ENCODE measurements at places on chromosomes 5 and 9. TPM values are rescaled to one million over a fixed set of nuclear protein-coding genes. Genes with fewer than 3 reads are reported as not detected.
A peak's percentile ranks its signal among the peaks of the same experiment; 100 is the strongest.

DNA sequence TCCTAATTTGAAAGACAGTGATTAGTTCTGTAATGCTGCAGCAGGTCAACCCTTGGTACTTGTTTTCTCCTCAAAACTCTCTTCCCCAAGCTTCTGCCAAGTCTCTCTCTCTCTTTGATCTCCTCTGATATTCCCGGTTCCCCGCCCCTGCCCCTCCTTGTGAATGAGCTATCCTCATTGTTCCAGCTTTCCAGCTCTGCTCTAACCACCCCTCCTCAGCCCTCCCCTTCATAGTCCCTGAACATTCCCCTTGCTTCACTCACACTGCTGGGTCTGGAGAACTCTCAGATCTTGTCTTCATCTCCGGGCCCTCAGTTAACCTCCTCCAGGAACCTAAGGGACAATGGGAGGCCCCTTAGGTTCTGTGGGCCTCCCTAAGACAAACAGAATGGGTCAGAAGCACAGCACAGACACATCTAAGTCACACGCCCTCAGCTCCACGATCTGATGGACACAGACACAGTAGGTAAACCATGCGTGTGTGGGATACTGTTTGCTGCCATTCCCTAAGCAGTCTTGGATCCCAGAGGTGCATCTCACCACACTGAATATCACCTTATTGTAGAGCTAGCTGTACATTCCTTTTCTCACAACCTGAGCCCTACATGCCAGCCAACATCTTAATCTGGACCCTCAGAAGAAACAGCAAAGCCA lies 17.4 kb upstream of the LARP1 start:
- no peak for DNase-seq

- no peak for DNase-seq
Measured at GRCh38 chr9:130579738-130580463, 524 bp downstream of the FUBP3 start.

DNA sequence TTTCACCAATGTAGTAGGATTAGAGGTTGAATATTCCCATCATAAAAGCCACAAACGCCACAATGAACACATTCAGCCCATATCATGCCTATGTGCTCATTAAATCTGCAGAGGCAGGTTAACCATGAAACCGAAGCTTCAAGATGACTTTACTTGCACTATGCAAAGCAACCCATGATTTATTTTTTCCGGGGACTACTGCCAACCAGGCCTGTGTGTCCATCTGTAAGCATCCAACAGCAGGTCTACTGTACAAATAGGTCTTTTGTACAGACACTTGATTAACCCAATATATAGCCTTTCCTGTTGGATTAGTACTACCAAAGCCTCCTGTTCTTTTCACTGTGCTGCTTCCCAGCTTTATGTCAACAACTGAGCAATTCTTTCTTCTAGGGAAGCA lies 104.9 kb upstream of the CDH10 start:
- DNase-seq = no peak

DNA sequence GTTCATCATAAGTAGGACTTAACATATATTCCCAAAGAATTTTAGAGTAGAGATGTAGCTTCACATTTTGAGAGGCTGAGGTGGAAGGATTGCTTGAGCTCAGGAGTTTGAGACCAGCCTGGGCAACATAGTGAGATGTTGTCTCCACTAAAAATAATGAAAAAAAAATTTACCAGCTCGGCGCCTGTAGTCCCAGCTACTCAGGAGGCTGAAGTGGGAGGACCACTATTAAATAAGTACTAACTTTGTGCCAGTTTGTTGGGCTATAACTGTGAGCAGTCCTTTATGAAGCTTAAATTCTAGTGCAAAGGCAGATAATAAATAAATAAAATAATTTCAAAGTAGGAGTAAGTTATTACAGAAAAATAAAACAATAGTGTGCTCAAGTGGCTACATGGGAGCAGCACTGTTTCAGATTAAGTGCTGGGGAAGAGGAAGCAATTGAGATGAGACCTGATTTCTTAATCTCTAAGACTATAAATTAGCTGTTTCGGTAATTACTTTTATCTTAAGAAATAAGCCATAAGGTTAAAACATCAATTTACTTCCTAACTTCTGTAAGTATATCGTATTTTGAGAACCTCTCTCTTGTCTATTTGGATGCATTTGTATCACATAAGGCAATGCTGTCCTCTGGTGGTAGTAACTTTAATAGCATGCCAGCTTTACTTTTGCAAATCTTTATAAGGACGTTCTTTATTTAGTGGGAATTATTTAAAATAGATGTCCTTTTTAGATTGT lies 98.9 kb downstream of the CSNK1G3 start:
- no peak for DNase-seq

Gene KIF4B
- polyA plus RNA-seq = not detected

GRCh38 chr5:76978869-76979268 lies 26.0 kb downstream of the CRHBP start:
- DNase-seq = no peak

- no peak for DNase-seq
Measured at GRCh38 chr5:56247592-56247991, 14.5 kb upstream of the ANKRD55 start.

- DNase-seq = no peak
Measured at GRCh38 chr5:79954620-79955019, 36.4 kb downstream of the MTX3 start.

- DNase-seq = no peak
Measured at GRCh38 chr5:17694914-17695313, 60.7 kb downstream of the TAF11L14 start.

- no peak for DNase-seq
Measured at GRCh38 chr5:42494414-42494813, 71.2 kb downstream of the GHR start.

- DNase-seq = no peak
Measured at GRCh38 chr5:149961957-149962409, 1.4 kb downstream of the SLC26A2 start.

- no peak for DNase-seq
Measured at GRCh38 chr5:156971848-156972525, 9.0 kb upstream of the TIMD4 start.

Gene SLC6A7
- not detected for polyA plus RNA-seq

- no peak for DNase-seq
Measured at GRCh38 chr9:14660721-14661120, 32.5 kb downstream of the ZDHHC21 start.

DNA sequence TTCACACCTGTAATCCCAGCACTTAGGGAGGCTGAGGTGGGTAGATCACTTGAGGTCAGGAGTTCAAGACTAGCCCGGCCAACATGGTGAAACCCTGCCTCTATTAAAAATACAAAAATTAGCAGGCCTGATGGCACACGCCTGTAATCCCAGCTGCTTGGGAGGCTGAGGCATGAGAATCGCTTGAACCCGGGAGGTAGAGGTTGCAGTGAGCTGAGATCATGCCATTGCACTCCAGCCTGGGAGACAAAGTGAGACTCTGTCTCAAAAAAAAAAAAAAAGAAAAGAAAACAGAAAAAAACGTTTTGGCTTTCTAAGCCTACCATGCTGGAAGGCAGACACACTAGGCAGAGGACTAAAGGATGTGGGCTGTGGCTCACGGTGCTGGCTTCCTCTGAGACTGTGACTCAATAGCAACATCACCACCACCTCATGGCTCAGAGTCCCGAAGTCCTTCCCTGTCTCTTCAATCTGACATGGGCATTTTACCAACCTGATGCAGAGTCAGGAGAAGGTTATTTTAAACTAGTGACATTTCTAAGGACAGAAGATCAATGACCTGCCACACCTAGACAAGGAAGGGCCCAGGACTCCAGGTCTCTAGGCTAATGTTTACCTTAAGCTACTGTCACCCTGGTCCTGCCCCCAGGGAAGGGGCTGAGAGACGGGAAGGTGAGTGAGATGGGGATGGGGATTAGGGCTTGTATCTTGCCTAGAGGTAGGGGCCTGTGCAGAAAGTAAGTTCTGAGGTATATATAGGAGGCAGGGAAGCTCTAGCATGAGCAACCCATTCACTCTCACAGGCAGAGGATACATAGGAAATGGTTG lies 3.7 kb downstream of the ECSCR start:
- peak; percentile 91 for DNase-seq

DNA sequence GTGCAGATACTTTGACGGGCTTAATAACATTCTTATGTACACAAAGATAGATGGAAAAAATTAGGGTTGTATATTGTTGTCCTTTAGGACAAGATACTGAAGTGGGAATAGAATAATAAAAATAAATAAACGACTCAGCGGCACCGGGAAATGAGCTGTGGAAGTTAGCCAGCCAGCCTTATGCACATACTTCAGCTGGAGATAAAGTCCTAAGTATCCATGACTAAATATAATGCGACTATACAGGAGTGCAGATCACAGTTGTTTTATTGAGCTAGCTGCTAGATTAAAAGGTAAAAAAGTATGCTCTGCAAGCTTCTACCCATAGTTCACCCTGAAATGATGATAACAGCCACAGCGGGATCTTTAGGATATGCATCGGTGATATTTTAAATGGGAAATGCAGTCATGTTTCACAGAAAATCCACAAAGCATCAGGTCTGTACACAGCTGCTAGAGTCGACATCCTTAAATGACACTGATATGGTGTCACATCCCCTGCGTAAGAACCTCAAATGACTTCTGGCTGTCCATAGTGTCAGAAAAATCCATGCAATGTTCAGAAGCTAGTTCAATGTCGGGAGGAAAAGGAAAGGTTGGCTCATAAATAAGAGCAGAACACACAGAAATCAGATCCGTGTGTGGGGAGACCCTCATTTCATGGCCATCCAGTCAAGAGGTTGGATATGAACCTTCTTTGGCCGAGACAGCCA lies 392.8 kb upstream of the DAP start:
- no peak for DNase-seq

GRCh38 chr5:6745706-6746222 lies 32.5 kb downstream of the TENT4A start:
- DNase-seq = no peak

DNA sequence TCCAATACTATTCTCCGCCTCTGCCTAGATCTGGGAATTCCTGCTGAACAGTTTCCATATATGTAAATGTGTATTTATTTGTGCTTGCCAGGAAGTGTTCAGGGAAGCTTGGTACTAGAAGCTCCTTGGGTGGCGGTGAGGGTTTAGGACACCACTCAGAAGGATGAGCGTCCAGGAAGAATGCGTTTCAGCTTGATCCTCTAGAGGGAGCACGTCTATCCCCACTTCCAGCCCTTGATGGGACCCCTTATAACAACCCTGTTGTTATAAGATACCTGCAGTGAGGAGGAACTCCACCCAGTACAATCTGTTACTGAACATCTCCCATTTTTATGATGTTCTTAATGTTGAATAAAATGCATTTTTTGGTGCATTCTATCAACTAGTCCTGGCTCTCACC lies 88.9 kb downstream of the CYFIP2 start:
- no peak for DNase-seq
